G401 (cell line): ENCODE measurements at places on chromosomes 7 and 10. TPM values are rescaled to one million over a fixed set of nuclear protein-coding genes. Genes with fewer than 3 reads are reported as not detected.

GRCh38 chr7:151251689-151252560 lies 3.4 kb upstream of the SMARCD3 start:
- DNase-seq: peak; percentile 71

NOD1 gene
- total RNA-seq: 3.6 and 4.2 TPM in 2 replicates

- DNase-seq: peak; percentile 90
These were observed 229.5 kb upstream of the FZD1 start for GRCh38 chr7:91034459-91035368.

GRCh38 chr10:5070648-5071410 lies 23.4 kb upstream of the AKR1C3 start:
- DNase-seq: no peak

GRCh38 chr7:37481722-37482288 lies 33.1 kb upstream of the ELMO1 start:
- no peak for DNase-seq

DNA sequence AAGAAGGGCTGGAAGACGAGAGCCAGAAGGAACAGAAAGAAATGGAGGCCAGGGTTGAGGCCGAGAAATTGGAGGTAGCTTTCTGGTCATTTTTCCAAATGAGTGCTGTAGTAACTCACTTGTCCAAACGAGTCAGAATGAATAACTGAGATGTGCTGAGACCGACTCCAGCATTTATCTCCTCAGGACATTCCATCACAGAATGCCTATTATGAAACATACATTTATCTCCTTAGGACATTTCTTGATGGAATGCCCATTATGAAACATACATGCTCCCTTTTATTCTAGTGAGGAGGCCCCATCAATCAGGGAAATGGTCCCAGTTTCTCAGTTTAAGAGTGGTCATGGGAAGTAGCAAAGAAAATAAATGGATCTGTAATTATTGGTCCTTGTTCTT lies 16.5 kb downstream of the AVL9 start:
- no peak for DNase-seq

DNA sequence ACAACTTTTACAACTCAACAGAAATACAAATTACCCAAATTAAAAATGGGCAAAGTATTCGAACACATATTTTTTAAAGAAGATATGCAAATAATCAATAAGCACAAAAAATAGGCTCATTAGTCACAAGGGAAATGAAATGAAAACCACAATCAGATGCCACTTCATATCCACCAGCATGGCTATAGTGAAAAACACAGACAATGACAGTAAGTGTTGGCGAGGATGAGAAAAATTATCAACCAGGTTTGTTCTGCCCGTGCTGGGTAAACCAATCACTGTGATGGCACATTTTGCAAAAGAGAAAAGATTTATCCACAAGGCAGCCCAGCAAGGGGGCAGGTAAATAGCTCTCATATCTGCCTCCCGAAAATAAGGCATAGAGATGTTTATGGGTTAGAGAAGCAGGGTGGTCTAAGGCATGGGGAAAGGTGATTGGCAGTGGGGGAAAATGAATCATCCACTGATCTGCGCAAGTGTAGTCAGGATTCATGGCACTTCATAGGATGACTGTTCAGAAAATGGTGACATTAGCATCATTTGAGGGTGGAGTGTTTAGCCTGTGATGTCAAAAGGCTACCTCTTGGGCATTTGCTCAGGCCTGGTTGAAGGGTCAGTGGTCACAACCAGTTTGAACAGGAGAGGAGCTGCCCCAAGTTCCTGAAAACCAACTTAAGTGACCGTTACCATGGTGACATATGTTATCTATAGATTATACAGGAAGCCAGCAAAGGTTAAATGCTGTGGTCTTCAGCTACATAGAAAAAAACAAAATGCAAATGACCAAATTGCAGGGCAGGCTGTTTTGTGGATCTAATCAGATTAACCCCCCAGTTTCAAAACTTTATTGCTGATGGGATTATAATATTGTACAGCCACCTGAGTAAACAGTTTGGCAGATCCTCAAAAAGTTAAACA lies 8.0 kb upstream of the CFAP70 start:
- no peak for DNase-seq

DNA sequence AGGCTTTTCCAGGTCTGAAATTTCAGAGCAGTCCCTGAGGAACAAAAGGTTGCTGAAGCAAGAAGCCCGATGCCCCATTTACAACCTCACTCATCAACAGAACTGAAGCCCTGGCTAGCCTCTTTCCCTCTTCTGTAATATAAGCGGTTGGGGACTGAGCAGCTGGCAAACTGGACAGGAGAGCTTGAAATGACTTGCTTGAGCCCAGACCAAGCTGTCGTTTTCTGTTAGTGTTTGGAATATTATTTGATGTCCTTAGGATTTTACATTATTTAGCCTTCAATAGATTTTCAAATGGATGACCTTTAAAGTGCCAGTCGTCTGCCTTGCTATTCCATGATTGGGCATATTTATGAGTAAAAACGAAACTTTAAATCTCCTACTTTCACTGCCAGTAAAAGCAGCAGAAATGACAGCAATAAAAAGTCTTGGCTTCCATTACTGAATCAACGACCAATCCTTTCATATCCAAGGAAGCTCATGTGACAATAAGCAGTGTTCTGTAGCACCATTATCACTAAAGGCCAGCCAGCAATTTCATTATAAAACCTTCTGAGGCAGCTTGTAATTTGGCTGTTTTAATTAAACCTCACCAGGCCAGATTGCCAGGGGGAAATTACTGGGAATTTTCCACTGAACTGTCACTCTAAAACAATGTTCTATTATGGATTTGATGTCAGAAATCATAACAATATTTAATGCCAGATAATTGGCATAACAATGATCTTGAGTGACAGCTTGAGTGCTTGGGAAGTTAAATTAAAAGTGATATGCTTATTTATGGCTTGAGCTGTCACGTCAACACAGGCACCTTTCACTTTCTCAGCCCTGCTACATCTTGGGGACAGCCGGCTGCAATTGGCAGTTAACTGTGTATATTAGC lies 85.9 kb downstream of the LSMEM1 start:
- DNase-seq: peak; percentile 83

RAPGEF5 gene
- total RNA-seq: 3.4 and 3.6 TPM in 2 replicates

- DNase-seq: no peak
These were observed 408.6 kb upstream of the NPVF start for GRCh38 chr7:25636871-25637283.

- DNase-seq: no peak
These were observed 118.0 kb upstream of the PITRM1 start for GRCh38 chr10:3290550-3290949.

DNA sequence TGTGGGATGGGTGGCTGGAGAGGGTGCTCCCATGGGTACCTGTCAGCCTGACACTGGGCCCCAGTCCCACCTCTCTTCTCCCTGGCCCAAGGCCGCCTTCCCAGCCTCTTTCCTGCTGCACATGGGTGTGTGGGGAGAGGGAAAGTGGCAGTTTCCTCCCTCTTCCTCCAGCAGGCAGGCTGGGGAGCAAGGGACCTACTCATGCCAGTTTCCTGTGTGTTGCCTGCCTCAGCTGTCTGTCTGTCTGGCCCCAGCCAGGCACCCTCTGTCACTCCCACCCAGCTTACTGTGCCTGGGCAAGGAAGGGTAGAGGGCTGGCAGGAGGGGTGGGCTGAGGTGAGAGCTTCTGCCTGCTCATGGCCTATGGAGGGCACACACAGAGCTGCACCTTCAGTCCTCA lies 46.3 kb upstream of the PCBD1 start:
- no peak for DNase-seq

DNA sequence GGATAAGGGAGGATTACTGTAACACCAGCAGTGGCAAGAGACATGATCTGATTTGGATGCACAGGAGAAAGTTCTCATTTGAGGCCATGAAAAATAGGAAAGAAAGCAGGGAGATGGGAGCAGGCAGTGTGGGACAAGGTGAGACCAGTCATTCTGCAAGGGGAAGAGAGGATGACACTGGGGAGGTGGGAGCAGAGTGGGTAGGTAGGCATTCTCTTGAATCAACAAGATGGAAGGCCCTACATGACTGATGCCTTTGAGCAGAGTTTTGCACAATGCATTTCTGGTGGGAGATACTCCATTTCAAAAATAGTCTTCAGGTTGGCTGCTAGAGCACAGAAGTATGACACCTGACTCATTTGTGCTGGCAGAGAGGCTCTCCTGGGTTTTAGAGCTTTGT lies 10.5 kb downstream of the RPS24 start:
- no peak for DNase-seq

DNA sequence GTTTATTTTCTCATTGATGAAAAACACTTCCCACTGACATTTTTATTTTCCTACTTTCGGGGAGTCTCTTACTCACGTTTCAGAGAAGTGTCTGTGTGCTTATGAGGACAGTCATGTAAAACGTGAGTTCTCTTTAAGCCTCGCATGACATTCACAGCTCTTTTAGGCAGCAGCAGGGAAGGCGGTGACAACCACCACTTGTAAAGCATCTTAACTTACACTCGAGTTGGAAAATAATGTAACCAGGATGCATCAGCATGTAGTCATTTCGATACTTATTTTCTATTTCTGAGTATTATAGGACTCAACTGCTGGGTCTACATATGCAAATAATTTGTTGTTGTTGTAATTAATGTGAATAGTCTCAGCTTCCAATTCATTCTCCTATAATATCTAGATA lies 153.6 kb downstream of the SEMA3D start:
- DNase-seq: no peak

INMT gene
- 0.17 TPM in 1 of 2 replicates, not detected in the other for total RNA-seq

GRCh38 chr10:31721096-31721495 lies 207.5 kb downstream of the ARHGAP12 start:
- no peak for DNase-seq

DNA sequence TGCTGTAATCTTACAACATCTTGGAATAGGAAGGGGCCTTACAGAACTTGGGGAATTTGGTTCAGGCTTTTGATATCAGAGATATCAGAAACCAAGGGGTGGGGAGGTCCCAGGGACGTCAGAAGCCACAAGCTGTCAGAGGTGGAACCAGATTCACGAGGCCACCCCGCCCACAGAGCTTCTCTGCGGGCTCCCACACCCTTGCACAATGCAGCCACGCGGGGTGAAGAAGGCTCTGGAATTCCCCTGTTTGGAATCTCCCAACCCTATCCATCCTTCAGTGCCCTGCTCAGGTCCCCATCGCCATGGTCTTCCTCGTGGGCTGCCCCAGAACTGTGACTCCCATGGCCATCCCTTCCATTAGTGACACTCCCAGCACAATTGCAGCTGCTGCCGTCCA lies 247.1 kb upstream of the SHH start:
- DNase-seq: no peak

DNA sequence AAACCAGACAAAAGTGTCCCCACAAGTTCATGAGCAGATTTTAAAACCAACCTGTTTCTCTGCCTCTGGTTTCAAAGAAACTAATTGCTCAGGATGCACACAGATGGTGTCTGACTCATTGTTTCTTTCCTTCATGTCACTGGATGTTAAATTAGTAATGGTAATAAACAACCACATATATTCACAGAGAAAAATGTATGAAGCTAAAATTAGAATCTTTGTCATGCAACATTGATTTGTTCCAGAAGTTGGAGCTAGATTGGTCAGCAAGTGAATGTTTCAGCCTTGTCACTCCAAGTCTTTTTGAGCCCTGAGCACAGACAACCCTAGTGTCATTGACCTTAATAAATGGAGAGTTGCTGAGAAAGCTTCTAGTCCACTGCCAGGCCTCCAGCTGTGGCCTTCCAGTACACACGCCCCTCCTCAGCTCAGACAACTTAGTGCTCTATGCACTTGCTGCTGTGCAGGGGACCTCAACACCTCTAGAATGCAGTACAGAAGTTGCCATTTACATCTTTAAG lies 175.9 kb downstream of the CCDC71L start:
- DNase-seq: no peak

GTF2I gene
- 61.6 and 105 TPM in 2 replicates for total RNA-seq

AZGP1 gene
- 1.1 TPM in 1 of 2 replicates, not detected in the other for total RNA-seq

GRCh38 chr10:11017000-11017569 lies 587 bp upstream of the CELF2 start:
- peak; percentile 64 for DNase-seq

DNA sequence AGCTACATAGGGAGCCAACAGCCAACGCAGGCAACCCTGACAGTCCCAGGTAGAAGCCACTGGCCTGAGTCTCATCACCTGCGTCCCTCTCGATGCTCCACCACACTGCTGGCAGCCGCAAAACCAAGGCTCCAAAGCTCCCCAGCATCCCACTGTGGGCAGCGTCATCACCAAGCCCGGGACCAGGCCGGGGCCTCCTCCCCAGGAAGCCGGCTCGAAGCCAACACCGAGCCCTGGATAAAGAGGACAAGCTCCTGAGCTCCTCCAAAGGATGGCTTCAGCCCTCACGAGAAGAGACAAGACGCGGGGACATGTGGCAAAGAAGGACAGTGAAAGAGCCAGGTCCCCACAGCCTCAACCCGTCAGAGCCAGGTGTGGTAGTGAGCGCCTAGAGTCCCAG lies 23.9 kb downstream of the PARD3 start:
- no peak for DNase-seq

RPEL1 gene
- total RNA-seq: 0.03 and 0.06 TPM in 2 replicates

- no peak for DNase-seq
These were observed 3.4 kb downstream of the GFRA1 start for GRCh38 chr10:116269619-116270018.

- DNase-seq: no peak
These were observed 107.3 kb upstream of the KDM7A start for GRCh38 chr7:140284062-140284461.

DNA sequence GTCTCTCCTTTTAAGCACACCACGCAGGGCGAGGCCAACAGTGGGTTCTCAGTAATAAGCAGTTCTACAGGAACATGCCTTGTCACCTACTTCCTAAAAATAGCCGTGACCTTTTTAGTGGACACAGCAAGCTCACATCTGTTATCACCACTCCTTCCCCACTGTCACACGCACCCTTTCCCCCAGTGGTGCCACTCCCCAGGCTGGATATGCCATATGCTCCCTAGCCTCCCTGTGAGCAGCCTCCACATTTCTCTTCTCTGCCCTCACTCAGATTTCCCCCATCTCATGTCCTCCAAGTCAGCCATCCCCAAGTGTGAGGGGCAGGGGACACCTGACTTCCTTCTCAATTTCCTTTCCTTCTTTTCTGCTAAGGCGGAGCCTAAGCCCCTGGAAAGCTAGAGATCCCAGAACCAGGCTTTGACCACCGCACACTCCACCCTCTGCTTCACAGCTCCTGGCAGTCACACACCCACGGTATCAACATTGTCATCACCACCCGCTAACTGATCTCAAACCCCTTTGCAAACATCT lies 3.7 kb downstream of the ANXA11 start:
- no peak for DNase-seq

GRCh38 chr10:50576245-50576815 lies 47.4 kb downstream of the SGMS1 start:
- no peak for DNase-seq

SPDYE9 gene
- total RNA-seq: not detected in 2 replicates

SEMA3D gene
- total RNA-seq: 0.06 and 1.6 TPM in 2 replicates

ACSM6 gene
- total RNA-seq: not detected in 2 replicates

GRCh38 chr10:103893817-103894216 lies 24.2 kb downstream of the STN1 start:
- DNase-seq: no peak

TUBB8 gene
- 1.1 and 1.4 TPM in 2 replicates for total RNA-seq

MSRB2 gene
- total RNA-seq: 28.4 and 29.7 TPM in 2 replicates

GRCh38 chr7:92569137-92569536 lies 21.1 kb downstream of the FAM133B start:
- no peak for DNase-seq

GDF2 gene
- not detected in 2 replicates for total RNA-seq

GIMAP1 gene
- total RNA-seq: not detected in 2 replicates
